HTR-8/SVneo (cell line): ENCODE measurements at places on chromosomes 7 and 10.
A peak's percentile ranks its signal among the peaks of the same experiment; 100 is the strongest.

DNA sequence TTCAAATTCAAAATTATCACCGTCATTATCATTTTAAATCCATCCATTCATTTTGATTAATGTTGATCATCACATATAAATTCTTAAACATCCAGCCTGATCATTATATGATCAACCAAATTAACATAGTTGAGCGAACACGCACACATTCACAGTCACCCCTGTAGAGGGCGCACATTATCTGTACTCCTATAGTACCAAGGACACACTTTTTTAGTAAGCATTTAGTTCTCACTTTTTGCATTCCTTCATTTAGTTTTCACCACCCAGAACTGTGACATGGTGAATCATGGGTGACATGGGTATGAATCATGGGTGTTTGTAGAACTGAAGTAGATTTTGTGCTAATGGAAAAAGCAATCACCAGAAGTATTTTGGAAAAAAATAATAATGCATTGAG is 26.0 kb upstream of the ZNF735 start:
- no peak for DNase-seq

DNA sequence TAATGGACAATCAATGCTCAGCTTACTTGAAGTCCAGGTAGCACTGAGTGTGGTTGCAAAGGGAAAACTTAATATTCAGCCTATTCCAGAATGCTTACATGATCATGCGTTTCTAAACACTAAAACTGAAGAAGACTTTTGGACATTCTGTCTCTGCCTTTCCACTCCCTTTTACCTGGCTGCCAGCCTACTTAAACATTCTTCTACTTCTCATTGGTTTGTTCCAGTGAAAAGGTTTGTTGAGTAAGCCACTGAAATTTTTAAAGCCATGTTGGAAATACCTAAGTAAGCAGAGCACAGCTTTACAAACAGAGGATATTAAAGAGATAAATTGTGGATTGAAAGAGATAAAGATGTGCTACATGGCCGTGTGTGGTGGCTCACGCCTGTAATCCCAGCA is 1280.8 kb upstream of the AUTS2 start:
- DNase-seq = no peak

- no peak for DNase-seq
Measured at GRCh38 chr7:101164071-101164840, 1.1 kb downstream of the VGF start.

DNA sequence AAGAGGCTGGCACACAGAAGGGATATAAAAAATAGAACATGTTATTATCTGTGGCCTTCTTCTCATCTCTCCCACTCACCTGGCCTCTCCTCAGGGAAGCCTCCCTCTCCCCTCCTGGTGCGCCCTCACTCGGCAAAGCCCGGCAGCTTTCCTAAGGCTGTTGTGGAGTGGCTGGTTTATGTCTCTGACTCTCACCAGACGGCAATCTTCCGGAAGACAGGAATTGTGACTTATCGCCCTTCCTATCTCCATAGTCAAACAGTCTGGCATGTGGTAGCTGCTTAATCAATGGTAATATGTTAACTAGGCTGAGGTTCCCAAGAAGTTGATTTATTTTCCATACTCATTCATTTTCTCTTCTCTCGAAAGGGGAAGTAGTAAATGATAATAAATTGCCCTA is 78.7 kb downstream of the ATXN7L1 start:
- DNase-seq = no peak

- DNase-seq = no peak
Measured at GRCh38 chr10:56586461-56586891, 225.4 kb upstream of the ZWINT start.

DNA sequence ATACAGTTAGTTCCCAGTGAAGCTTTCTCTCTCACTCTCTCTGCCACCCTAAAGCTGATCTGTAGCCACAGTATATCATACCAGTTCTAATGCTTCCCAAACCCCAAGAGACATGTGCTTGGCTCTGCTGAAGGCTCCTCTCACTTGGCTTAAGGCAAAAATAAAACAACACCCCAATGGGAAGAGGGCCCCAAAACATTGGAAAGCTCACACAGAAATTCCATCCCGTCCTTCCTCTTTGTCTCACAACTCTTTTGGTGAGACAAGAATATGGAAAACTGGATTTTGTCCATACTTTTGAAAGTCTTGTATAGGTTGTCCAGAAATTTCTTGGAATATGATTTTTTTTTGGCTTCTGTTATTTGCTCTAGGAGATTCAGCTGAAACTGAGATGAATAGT is 56.1 kb upstream of the WNT16 start:
- DNase-seq = no peak

DNA sequence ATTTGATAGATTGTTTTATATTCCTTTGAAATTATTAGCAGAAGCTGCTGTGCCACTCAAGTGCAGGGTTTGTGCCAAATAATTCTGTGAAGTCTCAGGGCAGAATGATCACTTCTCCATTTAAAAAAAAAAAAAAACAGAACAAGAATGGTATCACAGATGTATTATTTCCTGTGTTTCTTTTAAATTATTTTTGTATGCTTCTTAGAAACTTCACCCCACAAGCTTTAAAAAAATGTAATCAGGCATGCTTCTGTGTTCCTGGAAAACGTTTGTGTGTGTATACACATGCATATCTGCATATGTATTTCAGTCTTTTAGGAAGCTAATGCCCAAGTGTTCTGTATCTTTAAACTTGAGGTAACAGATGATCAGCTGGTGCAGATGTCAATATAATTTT is 6.3 kb upstream of the CD36 start:
- no peak for DNase-seq

DNA sequence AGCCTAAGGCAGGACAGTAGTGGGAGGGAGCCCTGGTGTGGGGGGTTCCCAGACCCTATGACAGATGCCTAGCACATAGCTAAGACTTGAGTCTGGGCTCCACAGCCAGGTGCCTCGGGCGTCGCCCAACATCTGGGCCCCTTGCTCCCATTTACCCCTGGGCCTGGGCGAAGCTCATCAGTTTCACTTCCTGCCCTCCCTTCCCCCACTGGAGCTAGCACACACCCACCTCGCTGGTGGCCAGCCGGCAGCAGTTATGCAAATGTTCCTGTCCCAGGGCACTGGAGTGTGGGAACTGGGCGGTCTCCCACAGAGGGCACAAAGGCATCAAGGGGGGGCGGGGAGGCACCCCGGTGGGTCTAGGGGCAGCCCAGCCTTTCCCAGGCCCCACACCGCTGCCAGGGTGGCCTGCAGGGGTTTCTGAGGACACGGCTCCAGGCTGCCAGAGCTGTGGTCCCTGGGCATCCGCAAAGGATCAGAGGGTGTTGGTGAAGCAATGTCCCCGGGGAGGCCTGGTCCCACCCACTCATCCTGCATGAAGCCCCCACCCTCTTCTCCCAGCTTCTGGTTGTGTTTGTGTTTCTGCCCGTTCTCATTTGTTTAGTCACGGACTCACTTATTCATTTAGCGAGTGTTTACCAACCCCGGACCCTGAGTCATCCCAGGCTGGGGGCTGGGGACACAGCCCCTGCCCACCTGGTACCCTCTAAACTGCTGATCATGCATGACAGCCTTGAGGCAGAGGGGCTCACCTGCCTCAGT is 20.4 kb downstream of the SH2B2 start:
- DNase-seq = no peak

GRCh38 chr10:51297438-51297837 is 223.2 kb downstream of the PRKG1 start:
- no peak for DNase-seq

GRCh38 chr7:69149804-69150782 is 448.2 kb upstream of the AUTS2 start:
- DNase-seq = no peak

- no peak for DNase-seq
Measured at GRCh38 chr10:106636766-106637491, 527.6 kb downstream of the SORCS1 start.

- no peak for DNase-seq
Measured at GRCh38 chr10:62640411-62640810, 164.1 kb upstream of the ADO start.

DNA sequence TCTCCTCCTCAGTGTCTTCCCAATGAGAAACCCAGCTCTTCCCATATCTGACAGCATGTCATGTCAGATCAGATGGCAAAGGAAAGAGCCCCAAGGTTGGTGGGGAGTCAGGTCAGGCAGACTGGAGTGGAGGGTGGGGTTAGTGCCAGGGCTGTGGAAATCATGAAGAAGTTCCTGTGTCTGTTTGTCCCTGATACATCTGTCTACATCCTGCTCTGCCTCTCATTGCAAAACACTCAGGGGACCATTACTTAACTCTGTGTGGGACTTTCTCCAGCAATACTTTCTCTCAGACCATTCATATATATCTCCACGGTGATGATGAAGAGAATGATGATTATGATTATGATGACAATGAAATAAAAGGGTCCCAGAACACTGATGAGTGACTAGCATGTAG is 3.3 kb downstream of the PRRT4 start:
- no peak for DNase-seq

- DNase-seq = peak; percentile 53
Measured at GRCh38 chr10:43137717-43138020, 576 bp upstream of the CSGALNACT2 start.

- DNase-seq = no peak
Measured at GRCh38 chr7:40077849-40078248, 56.6 kb downstream of the MPLKIP start.

DNA sequence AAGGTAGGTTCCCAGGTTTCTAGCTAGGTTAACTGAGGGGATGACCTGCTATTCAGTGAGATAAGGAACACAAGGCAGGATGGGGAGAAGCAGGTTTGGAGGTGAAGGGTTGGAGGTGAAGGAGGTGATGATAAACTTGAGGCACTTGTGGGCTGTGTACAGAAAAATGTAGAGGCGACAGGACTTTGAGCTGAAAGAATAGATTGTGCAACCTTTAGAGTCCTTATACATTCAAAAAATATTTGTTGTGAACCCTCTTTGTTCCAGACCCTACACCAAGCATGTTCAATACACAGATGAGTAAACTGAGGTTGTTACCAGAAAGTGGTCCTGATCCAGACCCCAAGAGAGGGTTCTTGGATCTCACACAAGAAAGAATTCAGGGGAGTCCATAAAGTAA is 45.4 kb upstream of the LRGUK start:
- no peak for DNase-seq

DNA sequence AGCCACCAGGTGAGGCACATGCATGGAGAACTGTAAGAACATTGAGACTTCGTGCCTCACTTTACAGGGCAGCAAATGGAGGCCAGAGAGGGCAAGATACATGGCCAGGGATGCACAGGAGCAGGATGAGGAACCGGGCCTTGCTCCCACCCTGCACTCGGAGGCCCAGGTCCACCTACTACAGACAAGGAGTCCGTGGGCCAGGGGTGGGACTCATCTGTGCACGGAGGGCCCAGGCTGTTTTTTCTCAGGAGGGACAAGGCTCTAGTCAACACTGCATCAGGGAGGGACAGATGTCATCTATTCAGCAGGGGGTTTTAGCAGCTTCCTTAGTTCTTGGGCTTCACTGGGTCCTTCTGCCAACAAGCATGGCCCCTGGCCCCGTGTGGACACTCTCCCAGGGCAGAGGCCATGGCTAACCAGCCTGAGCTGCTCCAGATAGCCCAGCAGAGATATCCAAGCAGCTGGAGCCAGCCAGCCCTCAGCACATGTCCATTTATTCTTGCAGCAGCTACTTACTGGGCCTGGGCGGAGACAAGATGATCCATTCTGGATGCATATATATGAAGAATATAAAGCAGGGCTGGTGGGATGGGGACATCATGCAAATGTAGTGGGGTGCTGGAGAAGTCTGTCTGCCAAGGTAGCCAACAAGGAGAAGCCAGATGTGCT is 134.5 kb upstream of the RET start:
- no peak for DNase-seq

DNA sequence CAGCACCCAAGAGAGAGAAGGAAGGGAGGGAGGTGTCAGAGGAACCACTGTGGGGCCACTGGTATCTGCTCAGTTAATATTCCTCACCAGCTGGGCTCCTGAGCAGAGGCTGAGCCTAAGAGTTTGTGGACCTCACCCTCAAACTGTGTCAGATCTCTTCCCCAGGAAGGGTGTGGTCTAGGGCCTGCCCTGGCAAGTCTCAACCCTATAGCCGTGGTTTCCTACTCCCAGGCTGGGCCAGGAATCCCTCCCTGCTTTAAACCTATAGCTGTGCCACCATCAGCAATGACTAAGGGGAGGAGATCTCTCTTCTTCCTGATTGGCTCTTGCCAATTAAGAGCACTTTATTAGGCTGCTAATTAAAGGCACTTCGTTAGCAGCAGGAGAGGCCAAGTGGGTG is 29.9 kb downstream of the POLL start:
- DNase-seq = peak; percentile 45

- no peak for DNase-seq
Measured at GRCh38 chr7:50164559-50165170, 71.6 kb upstream of the ZPBP start.

- DNase-seq = no peak
Measured at GRCh38 chr7:141355032-141355431, 196.2 kb upstream of the AGK start.

GRCh38 chr10:127649642-127650041 is 87.3 kb upstream of the FOXI2 start:
- no peak for DNase-seq

- no peak for DNase-seq
Measured at GRCh38 chr7:24051651-24052050, 232.3 kb upstream of the NPY start.

- DNase-seq = no peak
Measured at GRCh38 chr10:62473241-62473640, 99.1 kb downstream of the ZNF365 start.

DNA sequence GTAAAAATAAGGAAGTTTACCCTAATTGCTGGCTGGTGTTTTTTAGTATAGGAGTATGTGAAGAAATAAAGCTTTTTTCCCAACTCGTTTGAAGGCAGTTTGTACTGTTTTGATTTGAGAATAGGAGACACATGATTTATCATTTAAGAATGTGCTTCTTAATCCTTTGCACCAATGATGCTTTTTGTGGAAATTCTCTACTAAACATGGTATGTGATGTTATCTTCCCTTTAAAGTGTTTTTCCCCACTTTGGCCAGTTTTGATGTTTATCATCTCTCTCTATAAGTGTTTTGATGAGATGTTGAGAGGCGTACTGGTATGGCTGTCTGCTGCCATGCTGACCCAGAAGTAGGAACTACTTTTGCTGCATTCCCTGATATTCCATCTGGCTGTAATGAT is 85.1 kb downstream of the SUGCT start:
- peak; percentile 46 for DNase-seq

DNA sequence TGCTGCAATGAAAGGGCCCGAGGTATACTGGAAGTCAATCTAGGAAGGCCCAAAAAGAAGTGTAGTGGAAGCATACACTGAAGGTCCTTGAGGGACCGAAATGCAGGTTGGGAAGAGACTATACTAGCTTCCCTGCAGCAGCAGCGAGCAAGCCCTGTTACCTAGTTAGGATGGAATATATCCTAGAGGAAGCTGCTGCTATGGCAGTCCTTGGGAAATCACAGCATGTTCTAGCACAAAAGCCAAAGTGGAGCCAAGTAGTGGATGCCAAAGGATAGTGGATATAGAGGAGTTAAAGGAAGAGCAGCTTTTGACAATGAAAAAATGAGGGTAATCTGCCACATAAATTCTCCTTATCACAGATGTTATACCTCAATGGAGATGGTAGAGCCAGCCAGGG is 123.8 kb upstream of the STARD3NL start:
- DNase-seq = no peak

GRCh38 chr7:157689269-157690057 is 352.7 kb downstream of the DNAJB6 start:
- DNase-seq = no peak

- DNase-seq = no peak
Measured at GRCh38 chr7:139702313-139702731, 75.5 kb downstream of the HIPK2 start.
